ENCODE measurements at places on chromosomes 7 and 10.

DNA sequence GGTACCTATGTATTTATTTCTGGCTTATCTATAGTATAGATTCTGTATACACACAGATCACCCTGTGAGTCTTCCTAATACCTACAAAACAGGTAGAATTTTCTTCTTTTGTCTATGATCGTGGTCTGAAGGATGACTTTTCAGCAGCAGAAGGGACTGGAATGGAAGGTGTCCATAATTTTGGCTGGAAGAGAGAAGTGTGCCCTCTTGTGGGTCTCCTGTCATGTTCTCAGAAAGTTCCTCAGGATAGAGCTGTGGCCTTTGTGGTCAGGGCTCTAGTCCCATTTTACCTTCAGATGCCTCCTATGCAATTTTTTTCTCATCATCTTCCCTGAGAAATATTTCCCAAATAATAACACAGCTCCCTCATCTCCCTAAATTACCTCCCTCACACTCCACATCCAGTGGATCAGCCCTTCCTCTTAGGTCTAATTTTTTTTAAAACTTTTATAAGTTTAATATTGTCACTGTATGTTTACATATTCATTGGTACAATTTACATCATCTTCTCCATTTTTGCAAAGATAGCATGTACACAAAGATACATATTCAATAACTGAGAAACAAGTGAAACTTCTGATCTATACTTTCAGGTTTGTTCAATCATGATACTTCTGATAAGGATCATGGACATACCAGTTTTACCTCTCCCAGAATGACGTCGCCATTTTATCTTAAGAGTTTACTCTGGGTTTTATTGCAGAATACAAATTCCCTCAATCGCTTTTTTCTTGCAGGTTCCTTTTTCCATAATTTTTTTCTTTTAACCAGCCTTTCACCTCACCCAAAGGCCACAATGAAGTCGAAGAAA is 112.7 kb downstream of the REEP3 start:
- no peak for DNase-seq

GRCh38 chr10:62446627-62447026 is 72.5 kb downstream of the ZNF365 start:
- no peak for DNase-seq

DNA sequence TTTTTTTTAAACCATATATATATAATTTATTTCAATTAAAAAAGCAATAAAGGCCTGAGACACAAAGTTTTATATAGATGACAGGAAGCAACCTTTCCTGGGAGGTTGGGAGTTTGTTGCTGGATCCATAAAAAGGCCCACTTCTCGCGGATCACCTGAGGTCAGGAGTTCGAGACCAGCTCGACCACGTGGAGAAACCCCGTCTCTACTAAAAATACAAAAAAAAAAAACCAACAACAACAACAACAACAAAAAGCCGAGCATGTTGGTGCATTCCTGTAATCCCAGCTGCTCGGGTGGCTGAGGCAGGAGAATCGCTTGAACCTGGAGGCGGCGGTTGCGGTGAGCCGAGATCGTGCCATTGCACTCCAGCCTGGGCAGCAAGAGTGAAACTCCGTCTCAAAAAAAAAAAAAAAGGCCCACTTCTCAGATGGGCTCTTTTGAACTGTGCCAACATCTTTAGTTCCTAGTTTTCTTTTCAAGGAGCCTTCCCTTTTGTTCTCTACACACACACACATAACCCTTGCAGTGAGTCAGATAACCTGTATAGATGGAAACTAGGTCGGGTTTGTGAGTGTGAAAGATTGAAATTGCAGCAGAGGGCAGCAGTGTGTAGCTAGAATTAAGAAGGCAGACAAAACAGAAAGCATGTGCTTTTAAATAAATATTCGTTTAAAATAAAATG is 1.2 kb upstream of the SMNDC1 start:
- DNase-seq, result no peak

DNA sequence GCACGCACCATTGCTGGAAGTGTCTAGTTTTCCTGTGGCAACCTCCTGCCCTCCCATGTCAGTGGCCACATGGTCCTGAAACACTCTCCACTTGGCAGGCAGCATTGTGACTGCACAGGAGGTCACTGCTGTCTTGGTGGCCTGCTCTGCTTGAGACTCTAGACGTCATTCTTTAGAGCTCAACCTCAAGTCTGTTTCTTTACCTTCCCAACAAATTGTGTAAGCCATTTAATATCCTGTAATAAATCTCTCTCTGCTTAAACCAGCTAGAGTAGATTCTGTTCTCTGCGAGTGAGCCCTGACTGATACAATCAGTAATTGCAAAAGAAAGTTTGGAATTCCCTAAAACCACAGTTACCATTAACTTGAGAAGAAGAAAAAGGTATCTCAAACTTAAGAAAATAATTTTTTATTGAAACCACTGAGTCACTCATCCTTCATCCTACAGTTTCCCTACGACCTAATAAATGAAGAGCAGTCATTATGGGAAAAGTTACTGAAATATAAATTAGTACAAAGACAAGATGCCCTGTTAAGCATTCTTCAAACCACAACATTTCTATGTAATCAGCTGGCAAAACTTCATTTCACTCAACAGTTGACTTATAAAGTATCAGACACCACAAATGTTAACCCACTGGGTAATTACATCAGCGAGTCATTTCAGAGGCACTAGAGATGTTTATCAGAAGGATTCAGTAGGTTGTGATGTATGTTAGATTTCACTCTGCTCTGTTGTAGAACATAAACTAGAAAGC is 18.0 kb downstream of the SLC25A13 start:
- DNase-seq, result no peak

GRCh38 chr10:69890065-69890847 is 88.5 kb downstream of the COL13A1 start:
- DNase-seq, result no peak

DNA sequence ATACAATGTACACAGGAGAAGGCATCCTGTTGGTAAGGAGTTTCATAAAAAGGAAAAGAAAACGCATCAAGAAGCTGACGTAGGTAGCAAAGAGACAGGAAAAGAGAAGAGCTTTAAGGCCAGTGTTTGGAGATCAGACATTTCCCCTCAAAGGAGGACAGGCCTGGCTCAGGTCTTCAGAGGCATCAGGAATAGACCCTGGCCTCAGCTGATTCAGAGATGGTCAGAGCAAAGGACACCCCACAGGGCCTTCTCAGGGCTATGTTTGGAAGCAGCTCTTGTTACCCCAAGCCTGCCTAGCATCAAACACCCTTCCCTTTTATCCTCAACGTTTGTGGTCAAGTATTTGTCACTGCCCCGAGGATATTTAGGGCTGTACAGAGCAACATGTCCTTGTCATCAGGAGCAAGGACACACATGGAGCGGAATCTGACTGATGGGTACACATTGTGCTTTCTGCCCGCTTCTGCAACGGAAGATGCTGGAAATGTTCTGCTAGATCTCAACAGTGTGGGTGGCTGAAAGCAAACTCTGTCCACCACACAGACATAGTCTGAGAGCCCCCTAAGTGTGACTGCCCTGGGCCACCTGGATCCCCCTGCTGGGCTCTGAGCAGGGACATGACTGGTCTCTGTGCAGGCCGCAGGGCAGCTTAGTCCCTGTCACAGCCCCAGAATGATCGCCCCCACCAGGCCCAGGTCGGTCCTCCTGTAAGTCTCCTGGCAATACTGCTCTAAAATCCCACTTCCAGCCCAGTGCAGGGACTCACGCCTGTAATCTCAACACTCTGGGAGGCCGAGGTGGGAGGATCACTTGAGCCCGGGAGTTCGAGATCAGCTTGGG is 1.0 kb upstream of the ZDHHC4 start:
- no peak for DNase-seq

Measured in cortex of kidney (tissue), 1 donor.